SHP77 (cell line): ENCODE measurements at places on chromosomes 1 and 21.

DNA sequence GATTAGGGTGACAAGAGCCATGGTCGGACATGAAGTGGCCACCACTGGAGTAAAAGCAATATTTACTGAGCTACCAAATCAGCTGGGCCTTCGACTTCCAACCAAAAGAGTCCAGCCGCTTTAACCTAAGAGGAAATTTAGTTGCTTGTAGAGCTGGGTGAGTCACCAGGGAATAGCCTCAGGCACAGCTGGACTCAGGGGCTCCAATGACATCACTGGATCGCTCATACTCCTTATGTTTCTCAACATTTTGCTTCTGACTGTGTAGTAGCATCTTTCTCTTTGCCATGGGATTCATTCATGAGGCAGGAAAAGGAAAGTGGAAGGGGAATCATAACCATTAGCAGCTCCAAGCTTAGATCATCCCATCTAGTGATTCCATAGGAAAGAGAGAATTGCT is 664.4 kb downstream of the MATN1 start:
- no peak for DNase-seq

GRCh38 chr1:183653876-183654451 is 848 bp upstream of the APOBEC4 start:
- no peak for DNase-seq

- no peak for DNase-seq
Observed at GRCh38 chr1:178938959-178939317, 68.1 kb upstream of the ANGPTL1 start.

DNA sequence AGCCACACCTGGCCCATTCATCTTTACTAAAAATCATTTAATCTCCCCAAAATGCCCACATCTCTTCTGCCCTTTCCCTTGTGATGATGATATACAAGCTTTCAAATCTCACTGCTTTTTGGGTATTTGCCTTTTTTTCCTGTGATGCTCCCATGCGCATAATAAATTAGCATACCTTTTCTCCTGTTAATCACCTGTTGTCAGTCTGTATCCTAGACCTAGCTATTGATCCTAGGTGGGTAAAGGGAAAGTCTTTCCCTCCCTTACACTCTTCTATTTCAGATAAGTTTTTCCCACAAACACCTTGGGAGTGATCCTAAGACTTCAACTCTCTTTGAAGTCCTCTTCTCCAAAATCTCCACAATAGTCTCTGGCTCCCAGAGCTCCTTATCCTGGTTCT is 12.0 kb upstream of the SLC35A3 start:
- no peak for DNase-seq

DNA sequence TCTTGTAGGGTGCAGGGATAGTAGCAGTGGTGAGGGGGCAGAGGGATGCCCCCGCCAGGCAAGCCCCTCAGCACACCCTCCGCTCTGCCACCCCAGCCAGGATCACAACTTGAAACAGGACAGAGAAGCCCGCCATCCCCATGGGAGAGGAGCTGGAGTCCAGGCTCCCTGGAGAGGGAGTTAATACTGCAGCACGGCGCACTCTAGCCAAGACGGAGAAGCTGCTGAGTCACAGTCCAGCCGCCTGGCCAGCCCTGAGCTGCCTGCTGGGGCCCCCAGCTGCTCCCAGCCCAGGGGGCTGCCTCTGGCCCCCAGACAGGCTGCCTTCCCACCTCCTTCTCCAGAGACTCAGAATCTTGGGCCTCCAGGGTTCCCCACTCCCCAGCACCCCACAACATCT is 87.2 kb downstream of the SYT2 start:
- no peak for DNase-seq

- no peak for DNase-seq
Observed at GRCh38 chr1:46689897-46690296, 18.2 kb downstream of the TEX38 start.

GRCh38 chr21:43834146-43834905 is 30.7 kb upstream of the AGPAT3 start:
- DNase-seq, result no peak

- DNase-seq, result no peak
Observed at GRCh38 chr1:172390683-172391551, 29.6 kb upstream of the C1orf105 start.

DNA sequence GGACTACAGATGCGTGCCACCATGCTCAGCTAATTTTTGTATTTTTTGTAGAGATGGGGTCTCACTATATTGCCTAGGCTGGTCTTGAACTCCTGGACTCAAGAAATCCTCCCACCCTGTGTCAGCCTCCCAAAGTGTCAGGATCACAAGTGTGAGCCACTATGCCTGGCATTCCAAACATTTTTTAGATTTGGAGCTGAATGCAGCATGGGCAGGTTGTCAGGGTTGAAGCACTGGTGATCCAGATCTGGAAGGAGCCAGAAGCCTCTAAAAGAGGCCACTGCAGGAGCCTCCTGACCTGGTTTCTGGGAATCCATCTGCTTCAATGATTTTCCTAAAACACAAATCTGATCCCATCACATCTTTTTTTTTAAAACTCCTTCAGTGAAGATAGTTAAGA is 1.8 kb upstream of the CTPS1 start:
- no peak for DNase-seq

GRCh38 chr21:44670642-44671432 is 4.1 kb upstream of the KRTAP12-2 start:
- no peak for DNase-seq

GRCh38 chr1:87243573-87243972 is 85.1 kb upstream of the LMO4 start:
- no peak for DNase-seq

DNA sequence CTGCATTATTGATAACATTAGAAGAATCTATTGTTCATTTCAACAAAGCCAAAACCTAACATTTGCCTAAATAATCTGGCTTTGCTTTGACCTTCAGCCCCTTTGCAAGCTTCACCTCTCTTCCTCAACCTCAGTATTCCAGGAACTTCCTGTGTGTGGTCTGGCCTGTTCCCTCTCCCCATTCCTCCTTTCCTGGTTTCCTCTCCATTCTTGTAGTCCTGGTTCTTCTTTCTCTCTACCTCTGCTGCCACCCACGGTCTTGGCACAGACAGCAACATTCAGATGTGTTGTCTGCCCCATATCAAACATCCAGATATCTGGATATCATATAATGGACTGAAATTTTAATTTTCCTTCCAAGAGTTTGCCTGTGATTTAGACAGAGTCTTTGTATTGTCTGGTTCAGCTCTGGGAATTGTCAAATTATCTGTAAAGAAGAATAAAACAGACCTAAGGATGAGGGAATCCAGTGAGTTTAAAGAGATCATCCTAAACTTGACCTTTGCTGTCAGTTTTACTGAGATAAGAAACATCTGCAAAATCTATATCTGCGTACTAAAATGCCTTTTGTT is 148.1 kb upstream of the KCTD3 start:
- no peak for DNase-seq
